ENCODE measurements at places on chromosomes 1 and 21. TPM values are rescaled to one million over a fixed set of nuclear protein-coding genes. Genes with fewer than 3 reads are reported as not detected.

DNA sequence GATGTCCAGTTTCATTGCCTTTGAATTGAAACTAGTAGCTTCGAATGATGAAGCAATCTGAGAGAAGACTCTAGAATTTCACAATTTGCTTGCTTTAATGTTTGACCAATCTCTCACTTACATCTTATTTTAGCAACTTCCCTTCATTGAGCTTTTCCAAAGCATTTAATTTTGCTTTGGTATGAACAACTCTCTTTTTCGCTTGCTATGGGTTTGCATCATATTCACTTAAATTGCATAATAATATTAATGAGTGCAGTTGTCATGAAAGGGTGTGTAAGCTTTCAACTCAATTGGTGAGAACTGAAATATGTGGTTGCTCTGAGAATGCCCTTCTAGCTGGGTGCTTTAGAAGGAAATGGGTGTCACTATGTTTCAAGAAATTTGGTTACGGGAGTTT is 309.2 kb downstream of the HLX start:
- DNase-seq: no peak

DNA sequence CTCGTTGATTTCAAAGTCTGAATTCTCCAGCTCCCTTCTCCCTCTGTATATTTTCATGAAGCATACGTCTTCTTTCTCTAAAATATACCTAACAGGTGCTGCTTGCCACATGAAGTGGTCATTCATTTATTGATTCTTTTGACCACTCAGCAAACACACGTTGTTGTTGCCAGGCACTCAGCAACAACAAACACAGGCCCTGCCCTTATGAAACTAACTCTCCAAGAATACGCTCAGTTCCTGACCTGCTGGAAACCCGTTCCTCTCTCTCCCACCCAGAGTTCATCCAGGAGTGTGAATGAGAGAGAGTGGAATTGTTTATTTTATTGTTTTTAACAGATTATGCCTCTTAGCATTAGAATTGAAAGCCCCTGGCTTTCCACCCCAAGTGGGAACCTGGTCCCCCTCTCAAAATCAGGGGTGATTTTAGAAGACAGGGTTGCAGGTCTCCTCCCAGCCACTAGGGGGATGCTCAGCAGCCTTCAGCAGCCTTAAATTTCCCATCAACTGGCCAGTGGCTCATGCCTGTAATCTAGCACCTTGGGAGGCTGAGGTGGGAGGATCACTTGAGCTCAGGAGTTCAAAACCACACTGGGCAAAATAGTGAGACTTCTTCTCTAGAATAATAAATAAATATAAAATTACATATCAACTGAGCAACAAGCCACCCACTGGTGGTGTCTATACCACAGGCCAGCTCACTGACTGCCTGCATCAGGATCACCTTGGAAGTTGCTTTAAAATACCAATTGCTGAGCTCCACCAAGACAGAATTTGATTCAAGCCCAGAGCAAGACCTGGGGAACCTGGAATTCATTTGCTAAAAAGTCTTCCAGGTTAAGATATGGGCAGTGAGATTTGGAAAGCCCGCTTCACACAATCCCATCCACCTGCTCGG is 181.0 kb upstream of the KLHDC7A start:
- no peak for DNase-seq

GRCh38 chr21:29332461-29333362 is 34.0 kb downstream of the BACH1 start:
- no peak for DNase-seq

DNA sequence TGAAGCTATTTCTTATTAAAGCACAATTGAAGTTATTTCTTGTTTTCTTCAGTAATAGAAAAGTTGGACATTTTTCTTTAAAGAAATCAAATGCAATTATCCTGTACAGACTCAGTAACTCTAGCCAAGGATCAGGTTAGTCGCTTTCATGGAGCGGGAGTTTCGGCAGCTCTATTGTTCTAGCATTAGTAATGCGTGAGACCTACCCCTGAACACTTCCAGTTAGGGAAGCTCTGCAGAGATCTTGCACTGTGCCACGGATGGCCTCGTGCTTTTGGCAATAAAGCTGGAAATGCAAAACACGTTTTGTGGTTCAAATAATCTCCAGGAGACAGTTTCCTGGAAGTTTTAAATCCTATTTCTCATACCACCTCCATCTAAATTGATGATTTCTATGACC is 488.4 kb downstream of the SETD4 start:
- DNase-seq: no peak

GRCh38 chr1:200366577-200367253 is 43.1 kb downstream of the ZNF281 start:
- no peak for DNase-seq

DNA sequence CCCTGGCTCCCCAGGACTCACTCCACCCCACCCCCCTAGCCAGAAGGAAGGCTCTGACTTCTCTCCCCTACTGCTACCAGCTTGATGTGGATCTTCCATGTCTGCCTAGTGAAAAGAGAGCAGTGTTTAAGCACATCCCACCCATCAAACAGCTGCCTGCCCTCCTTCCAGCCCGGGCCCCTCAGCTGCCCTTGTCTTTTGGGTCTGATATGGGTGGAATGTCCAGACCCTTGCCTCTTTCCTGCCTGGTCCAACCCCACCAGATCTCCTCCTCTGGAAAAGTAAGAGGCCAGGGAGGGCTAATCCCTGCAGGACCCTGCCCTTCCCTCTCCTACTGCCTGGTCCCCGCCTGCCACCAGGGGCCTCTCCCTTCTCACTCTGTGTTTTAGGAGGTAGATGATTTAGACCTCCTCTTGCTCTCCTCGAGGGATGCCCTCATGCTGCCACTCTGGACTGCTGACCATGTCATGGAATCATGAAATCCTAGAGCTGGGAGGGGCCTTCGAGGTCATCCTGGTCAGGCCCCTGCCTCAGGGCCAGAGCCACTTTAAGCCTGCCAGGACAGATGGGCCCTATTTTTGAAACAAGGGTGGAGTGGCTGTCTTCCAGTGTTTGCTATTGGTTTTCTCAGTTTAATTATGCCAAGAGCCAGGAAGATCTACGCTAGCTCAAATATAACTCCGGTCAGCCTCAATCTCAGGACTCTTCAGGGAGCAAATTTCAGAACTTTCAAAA is 15.8 kb upstream of the HSPG2 start:
- DNase-seq: no peak

The TMEM240 gene
- total RNA-seq: not detected
